ENCODE measurements at places on chromosomes 4 and X.

- DNase-seq: no peak
Measured at GRCh38 chrX:155065035-155065734, 5.8 kb downstream of the CMC4 start.

GRCh38 chr4:88807499-88807898, 109.9 kb upstream of the NAP1L5 start:
- no peak for DNase-seq

GRCh38 chrX:103503853-103504207, 15.5 kb downstream of the RAB40A start:
- no peak for DNase-seq

DNA sequence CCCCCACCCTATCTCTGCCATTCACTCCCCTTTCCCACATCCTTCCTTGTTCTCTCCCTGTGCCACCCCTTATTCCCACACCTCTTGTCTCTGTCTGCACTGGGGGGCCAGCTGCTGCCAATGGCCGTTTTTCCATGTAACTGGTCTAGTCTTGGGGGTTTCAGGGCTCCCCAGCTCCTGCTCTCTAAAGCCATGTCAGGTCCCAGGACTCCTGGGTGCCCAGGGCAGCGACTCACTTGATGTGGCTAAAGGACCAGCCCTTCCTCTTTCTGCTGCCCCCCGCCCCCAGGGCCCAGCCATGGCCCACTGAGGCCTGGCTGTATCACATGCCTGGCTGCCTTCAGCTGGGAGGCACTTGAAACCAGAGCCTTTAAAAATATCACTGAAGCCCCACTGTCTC, 10.0 kb downstream of the NLGN3 start:
- no peak for DNase-seq

DNA sequence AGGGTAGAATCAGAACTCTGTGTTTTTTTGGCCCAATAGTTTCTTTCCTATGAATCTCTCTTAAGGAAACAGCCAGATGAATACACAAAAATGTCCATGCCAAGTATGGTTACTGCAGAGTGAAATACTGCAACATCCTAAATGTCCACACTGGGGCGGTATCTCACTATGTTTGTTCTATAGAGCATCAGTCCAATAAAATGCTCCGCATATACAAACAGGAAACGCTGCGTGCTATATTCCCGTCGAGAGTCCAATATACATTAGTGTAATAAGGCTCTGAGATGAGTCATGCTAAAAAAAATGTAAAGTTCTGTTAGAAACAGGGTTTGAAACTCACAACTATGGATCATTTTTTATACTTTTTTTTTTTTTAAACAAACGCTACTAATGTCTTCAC, 72.9 kb upstream of the ENOX2 start:
- DNase-seq: no peak

DNA sequence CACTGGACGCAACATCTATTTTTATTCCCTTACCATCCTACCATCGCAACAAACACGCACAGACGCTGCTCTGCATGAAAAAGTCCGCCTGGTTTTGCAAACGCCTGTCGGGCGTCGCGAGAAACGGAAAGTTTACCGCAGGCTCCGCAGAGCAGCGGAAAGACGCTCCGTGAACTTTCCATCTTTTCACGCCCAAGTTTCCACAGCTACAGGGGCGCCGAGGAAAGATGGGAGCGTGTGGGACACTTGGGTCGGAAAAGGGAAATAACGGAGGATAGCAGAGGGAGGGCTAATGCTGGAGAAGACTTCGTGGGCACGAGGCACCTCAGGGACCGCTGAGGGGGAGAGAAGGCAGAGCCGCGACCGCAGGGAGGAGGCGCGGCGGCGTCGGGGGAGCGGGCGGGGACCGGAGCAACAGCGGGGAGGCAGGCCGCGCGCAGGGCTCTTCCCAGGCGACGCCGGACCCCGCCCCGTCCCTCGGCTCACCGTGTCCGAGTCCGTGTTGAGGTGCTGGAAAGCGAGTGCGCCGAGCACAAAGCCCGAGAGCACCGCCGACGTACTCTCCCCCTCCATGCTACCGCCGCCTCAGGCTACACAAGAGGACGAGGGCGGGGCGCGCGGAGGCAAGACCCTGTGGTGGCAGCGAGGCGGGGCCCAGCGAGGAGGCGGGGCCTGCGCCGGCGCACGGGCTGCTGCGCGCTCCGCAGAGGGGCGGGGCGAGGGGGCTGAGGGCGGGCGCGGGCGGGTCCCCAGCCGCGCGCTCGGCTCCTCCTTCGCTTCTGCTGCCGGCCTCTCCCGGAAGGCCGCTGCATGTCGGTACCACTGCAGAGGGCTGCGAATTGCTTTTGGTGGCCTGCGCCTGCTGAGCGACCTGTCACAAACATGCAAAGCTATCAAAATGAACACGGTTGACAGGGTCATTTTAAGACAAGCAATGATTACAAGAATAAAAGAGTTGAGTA, at the start of gene ABRAXAS1:
Gene ABRAXAS1 (minus strand): TSS at position 601 of the 962 bp plus-strand sequence. CDS start 28 bp downstream, at position 573.
- DNase-seq: peak; percentile 94

DNA sequence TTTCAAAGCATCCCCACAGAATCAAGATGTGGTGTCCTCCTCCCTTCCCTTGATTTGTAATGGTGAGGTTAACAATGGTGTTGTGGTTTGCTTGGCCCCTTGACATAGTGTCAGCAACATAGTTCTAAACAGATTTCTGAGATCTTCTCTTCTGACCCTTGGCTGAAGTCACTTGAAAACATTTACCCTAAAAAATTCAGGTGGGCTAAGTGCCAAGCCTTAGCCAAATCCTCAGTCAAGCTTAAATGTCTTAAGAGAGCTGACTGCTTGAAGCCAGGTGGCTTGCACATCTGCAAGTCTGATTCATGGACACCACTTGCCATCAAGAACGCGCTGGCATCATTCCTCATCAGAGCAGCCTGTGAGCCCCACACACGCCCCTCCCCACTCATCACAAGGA, 173.2 kb downstream of the MGST2 start:
- no peak for DNase-seq

- no peak for DNase-seq
Measured at GRCh38 chr4:4668355-4669210, 126.7 kb upstream of the STX18 start.

DNA sequence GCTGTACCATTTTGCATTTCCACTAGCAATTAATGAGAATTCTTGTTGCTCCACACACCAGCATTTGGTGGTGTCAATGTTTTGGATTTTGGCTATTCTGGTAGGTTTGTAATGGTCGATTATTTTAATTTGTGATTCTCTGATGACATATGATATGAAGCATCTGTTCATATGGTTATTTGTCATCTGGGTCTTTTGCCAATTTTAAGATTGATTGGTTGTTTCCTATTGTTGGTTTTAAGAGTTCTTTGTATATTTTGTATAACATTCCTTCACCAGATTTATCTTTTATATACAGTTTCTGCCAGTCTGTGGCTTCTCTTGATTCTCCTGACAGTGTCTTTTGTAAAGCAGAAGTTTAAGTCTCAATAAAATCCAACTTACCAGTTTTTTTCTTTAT, 18.5 kb upstream of the BDH2 start:
- DNase-seq: no peak

GRCh38 chr4:7336067-7336569, 98.6 kb downstream of the PSAPL1 start:
- DNase-seq: no peak

DNA sequence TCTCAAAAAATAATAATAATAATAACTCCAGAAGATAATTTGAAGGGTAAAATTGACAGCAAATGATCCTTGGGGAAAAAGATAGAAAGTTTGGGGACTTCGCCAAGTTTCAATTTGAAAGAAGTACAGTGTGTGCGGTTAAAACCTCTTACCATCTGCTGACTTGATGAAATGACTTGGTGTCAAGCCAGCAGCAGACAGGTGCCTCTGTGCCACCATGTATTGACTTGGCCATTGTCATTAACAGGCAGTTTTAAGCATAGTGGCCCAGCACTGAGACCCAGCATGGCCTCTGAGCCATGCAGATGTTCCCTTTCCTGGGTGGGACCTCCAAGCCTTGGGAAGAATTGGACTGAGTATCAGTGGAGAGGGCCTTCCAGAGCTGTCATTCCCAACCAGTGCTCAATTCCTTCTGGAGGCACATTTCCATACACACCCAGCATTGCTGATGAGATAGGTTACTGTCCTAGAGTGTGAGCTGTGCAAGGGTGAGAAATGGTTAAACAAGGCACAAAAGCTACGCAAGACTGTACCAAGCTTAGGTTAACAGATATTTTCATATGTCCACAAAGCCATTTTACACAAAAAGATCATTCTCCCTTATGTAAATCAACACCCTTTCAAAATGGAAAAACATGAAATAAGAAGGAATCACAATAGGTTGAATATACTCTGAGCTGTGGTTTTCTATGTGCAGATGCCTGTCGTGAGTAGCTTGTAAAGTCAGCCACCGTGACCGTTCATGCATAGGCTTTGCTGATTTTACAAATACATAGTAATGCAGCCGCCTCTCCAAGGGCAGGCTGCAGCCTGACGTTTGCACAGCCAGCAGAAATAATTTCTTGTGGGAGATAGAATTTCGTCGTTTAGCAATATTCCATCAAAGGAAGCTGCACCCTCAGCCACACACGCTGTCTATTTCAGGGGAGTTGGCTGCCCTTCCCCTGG, 59.4 kb upstream of the FBXW7 start:
- DNase-seq: no peak

GRCh38 chrX:111854556-111855490, 21.2 kb upstream of the TRPC5OS start:
- no peak for DNase-seq

DNA sequence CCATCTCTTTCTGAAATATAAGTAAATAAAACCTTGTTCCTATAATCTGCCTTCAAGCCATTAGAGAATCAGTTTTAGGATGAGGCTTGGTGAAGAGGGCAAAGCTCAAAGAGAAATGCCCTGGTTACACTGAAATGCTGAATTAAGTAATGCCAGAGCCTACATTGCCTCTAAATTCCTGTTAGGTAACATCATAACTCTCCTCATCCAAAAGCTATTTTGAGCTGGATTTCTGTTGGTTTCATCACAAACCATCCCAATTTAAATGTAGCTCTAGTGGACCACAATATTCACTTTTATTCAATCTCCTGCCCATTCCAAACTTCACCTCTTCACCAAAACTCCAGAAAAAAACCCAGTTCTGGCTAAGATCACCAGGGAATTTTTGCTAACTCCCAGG, 1319.7 kb upstream of the TENM3 start:
- no peak for DNase-seq

GRCh38 chr4:84419201-84419600, 79.9 kb downstream of the NKX6-1 start:
- no peak for DNase-seq

- DNase-seq: no peak
Measured at GRCh38 chr4:5749568-5749967, 38.6 kb downstream of the EVC start.

DNA sequence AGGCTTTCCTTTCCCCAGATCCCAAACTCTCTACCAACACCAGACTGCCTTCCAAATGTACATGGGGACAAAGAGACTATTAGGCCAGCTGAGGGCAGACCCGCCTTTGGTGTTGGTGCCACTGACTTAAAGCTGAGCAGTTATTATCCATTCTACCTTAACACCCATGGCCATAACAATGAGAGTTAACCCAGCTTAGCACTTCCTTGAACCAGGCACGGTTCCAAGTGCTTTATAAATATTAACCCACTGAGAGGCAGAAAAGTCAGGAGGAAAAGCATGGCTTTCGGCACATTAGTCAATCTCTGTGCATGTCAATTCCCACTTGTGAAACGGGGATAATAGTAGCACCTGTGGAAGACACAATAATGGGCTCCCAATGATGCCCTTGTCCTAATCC, 243.1 kb upstream of the ANXA3 start:
- no peak for DNase-seq

GRCh38 chrX:13396924-13397323, 77.1 kb upstream of the ATXN3L start:
- DNase-seq: no peak

- no peak for DNase-seq
Measured at GRCh38 chrX:8984231-8984630, 49.7 kb downstream of the FAM9B start.

GRCh38 chr4:167713756-167714155, 378.6 kb upstream of the ANXA10 start:
- DNase-seq: no peak

DNA sequence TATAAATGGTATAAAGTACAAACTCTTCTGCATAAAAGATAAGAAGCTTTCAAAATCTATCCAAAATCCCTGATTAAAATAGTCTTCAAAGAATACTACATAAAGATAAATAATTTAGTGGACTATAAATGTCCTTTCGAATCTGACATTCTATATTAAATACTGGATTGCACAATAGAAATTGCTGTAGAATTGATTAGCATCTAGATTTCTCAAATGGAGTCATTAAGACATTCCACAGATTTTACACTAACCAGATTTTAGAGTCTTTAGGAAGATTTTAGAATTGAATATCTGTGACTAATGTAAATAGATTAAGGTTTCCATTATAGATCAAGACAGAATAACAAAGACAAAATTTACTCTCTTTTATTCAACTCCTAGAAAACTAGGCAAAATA, 663.9 kb downstream of the STPG2 start:
- no peak for DNase-seq

GRCh38 chr4:42151568-42152506, 618 bp downstream of the BEND4 start:
- peak; percentile 10 for DNase-seq

- DNase-seq: no peak
Measured at GRCh38 chr4:177271915-177272766, 37.5 kb upstream of the NEIL3 start.

- DNase-seq: no peak
Measured at GRCh38 chr4:11149612-11150259, 279.0 kb downstream of the HS3ST1 start.

DNA sequence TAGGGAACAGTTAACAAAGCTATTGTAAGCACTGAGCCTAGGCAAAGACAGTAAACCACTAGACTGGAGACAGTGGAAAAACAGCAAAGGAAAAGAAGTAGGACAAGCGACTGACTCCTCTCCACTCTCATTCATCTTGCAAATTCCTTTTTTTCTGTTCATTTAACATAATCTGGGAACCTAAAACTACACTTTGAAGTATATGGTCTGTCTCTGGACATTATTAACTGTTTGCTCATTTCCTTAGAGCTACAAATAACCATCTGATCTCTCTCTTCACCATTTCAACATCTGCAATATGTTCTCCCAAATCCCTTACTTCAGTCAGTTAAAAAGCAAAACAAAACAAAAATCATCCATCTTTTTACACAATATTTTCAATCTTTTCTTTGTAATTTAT, 642 bp downstream of the HMGN5 start:
- no peak for DNase-seq

GRCh38 chrX:119190091-119190681, 45.9 kb upstream of the PGRMC1 start:
- no peak for DNase-seq

GRCh38 chr4:145130788-145131399, 32.8 kb downstream of the ABCE1 start:
- no peak for DNase-seq

DNA sequence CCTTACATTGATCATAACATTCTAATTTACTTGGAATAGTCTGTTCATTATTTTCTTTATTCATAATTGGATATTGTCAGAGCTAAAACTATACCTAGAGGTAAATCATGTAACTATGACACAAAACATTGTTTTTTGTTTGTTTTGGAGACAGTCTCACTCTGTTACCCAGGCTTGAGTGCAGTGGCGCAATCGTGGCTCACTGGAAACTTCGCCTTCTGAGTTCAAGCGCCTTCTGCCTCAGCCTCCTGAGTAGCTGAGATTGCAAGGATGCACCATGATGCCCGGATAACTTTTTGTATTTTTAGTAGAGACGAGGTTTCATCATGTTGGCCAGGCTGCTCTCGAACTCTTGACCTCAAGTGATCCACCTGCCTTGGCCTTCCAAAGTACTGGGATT, 265.2 kb downstream of the FBXO8 start:
- no peak for DNase-seq

Measured in activated CD8-positive, alpha-beta memory T cell treated with anti-CD3 and anti-CD28 coated beads for 1 hour (primary cell).